ENCODE measurements at places on chromosomes 7 and 10. TPM values are rescaled to one million over a fixed set of nuclear protein-coding genes. Genes with fewer than 3 reads are reported as not detected.

DNA sequence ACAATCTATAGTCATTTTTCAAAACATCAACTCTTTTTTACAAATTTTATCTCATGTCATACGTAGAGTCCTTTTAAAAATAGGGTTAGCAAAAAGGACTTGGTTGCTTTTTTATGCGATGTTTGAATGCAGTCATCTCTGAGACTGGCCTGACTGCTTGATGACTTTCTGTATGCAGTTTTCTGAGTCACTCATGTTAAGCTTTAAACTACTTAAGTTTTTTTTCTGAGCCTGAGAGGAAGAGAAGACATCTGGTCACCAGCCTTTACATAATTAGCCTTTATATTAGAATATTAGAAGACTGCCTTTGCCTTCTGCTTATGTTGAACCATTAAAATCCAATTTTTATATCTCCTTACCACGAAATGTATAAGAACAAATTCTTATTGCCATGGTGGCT lies 834.4 kb upstream of the MBL2 start:
- no peak for DNase-seq

DNA sequence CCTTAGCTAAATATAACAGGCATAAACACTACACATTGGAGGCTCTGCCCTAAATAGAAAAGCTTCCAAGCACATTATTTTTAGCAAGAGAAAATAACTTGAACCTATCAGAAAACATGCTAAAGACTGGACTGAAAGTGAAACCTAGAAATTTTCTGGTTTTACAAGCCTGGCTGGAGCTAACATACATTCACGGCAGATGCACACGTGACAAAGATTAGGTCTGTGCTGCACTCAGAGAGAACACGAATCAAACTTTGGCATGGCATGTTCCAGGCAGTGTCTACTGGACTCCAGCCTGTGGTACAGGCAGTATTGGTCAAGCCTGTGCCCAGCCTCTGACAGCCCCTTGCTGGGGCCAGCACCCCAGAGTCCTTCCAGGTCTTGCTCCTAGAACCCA lies 94.1 kb upstream of the PCBD1 start:
- DNase-seq, result no peak

DNA sequence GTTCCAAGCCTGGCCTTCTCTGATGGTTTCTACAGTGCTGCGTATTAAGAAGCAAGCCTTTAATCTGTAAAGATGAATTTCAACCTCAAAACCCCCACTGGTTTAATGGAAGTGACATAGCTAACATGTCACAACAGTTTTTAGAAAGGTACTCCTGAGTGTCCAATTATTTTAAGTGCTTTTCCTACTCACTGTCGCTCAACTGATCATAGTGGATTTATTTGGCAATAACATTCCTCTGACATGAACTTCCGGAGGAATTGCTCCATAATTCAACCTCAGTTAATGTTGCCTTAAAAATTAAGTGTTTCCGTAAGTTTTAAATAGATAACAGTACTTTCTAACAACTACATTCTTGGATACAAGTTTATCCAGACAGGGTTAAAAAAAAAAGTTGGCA lies 57.5 kb downstream of the AGMO start:
- no peak for DNase-seq

Gene ARHGEF35
- polyA plus RNA-seq, result 5.1 TPM

DNA sequence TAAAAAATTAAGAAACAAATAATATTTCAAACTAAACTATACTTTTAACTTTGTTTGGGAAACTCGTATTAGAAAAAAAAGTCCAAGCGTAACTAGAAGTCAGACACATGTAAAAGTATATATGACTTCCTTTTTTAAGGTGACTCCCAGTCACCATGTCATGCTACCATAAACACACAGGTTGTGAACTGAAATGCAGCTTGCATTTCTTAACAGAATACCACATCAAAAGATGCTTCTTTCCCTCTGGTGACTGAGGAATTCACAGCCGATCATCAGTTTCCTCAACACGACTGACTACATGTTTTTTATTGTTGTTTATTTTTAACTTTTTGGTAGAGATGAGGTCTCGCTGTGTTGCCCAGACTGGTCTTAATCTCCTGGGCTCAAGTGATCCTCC lies 445.0 kb downstream of the PARD3 start:
- DNase-seq, result no peak
